ENCODE measurements at places on chromosomes 16 and 17.
A peak's percentile ranks its signal among the peaks of the same experiment; 100 is the strongest.

GRCh38 chr16:79609861-79610260, 9.3 kb upstream of the MAF start:
- DNase-seq: no peak

- DNase-seq: no peak
These were observed 65.4 kb upstream of the ADAMTS18 start for GRCh38 chr16:77500286-77500598.

- no peak for DNase-seq
These were observed 134.4 kb downstream of the SNX11 start for GRCh38 chr17:48241770-48242497.

DNA sequence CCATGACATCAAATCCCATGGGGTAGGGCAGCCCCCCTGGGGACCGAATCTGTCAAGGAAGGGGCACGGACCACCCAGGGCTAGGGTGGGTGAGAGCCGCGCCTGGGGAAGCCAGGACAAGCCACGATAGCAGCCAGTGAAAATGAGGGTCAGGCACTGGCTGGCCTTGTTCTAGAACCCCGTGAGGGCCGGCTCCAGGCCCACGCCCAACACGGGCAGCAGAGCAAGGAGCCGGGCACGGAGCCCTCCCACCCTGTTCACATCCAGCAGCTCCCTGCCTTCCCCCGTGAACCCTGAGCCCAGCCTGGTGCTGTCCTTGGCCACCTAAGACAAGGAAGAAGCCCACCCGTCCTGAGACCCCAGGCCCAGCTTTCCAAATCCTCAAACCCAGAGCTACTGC, 256.7 kb downstream of the PARN start:
- no peak for DNase-seq

GRCh38 chr16:55703003-55704001, 47.5 kb downstream of the SLC6A2 start:
- DNase-seq: peak; percentile 49

DNA sequence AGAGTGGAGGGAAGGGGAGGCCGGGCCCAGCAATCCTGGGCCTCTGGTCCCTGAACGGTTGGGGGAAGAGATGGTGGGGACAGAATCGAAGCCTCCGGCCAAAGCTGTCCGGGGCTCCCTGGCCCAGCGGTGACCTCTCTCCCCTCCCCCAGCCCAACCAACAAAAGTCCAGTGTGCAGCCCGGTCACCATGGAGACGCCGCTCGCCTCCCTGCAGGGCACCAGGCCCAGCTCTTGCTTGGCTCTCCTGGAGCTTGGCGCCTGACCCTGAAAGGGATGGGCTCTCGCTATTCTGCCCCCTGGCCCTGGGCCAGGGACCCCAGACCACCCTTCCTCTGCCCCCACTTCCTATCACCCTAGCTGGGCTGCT, 1.3 kb downstream of the METRN start:
- no peak for DNase-seq

- DNase-seq: no peak
These were observed 16.8 kb downstream of the GALNS start for GRCh38 chr16:88839745-88840599.

- DNase-seq: peak; percentile 82
These were observed 2.4 kb upstream of the FOXL1 start for GRCh38 chr16:86575754-86576557.

- no peak for DNase-seq
These were observed 16.3 kb downstream of the HOXB1 start for GRCh38 chr17:48514477-48514876.

Data from H4 (cell line).